ENCODE measurements at places on chromosomes 7 and 10.

DNA sequence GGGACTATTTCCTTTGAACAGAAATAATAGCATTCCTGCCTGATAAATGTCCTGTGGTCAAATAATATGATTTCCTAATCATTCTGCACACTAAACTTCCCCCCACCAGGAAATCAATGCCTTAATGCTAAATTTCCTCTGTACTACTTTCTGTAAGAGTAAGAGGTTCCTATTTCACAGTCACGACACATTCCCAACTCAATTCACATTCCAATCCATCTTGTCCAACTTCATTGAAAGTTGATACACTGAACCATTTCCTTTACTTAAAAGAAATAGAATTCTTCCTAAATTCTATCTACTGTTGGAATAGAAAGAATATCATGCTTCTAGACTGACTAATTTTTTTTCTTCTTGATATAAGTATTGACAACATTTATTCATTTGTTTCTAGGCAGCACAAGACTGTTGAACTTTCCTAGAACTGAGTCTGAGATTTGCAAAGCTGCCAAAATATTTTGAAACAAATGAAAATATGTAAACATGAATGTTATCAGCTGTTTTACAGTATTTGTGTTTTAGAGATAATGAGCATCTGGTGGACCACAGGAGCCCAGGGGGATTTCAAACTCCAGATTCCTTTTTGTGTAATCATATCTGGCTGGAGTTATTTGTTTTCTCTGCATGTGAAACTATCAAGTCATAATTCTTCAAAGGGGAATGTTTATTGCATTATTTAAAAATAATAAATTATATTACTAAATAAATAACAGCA lies 121.5 kb downstream of the TPST1 start:
- no peak for DNase-seq

DNA sequence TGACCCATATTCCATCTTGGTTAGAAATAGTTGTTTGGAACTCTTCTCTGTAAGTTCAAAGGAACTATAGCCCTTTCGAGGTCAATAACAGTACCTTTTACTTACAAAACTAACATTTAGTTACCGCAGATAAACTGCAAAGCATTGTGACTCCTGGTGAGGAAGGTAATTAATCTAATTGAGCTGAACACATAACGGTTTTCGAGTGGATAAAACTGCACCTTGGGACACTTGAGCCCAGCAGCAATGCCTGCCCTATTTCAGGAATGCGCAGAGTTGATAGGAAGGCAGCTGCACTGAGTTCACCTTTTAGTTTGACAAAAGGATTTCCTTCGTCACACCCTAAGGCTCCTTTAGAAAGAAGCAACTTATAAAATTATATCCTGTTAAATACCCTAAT lies 75.4 kb downstream of the JAZF1 start:
- no peak for DNase-seq

DNA sequence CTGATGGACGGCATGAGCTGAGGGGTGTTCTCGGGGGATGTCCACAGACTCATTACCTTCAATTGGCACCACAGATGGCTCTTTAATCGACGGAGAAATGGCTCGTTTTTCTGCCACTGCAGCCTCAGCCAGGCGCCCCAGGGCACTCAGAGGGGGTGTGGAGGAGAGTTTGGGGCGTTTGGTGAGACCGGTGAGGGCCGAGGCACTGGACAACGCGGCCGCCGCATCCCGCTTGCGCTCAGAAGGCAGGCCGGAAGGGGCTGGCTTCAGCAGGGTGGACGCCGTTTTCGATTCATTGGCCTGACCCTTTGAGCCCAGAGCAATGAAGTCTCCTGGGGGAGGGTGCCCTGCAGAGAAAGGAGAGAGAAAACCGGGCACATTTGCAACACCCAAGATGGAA lies 1.3 kb downstream of the INTS1 start:
- DNase-seq, result no peak

GRCh38 chr10:116371737-116372136 lies 47.5 kb downstream of the CCDC172 start:
- no peak for DNase-seq

GRCh38 chr7:66150471-66150870 lies 35.8 kb downstream of the CRCP start:
- no peak for DNase-seq
